NCI-H1694 (cell line): ENCODE measurements at places on chromosomes 2 and 18.

DNA sequence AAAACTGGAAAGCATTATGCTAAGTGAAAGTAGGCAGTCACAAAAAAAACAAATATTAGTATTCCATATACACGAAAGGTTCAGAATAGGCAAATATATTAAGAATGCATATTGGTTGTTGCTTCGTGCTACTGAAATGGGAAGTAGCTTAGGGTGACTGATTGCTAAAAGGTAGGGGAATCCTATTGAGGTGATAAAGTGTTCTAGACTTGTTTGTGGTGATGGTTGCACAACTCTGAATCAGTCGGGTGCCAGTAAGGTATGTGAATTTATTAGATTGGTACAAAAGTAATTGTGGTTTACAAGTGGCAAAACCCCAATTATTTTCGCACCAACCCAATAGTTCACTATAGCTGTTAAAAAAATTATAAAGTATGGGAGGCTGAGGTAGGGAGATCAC, 20.7 kb downstream of the USP34 start:
- no peak for DNase-seq

- no peak for DNase-seq
Observed at GRCh38 chr2:146077156-146077555, 1557.2 kb upstream of the ZEB2 start.

GRCh38 chr18:51398104-51398503, 200.6 kb upstream of the MEX3C start:
- DNase-seq, result no peak

DNA sequence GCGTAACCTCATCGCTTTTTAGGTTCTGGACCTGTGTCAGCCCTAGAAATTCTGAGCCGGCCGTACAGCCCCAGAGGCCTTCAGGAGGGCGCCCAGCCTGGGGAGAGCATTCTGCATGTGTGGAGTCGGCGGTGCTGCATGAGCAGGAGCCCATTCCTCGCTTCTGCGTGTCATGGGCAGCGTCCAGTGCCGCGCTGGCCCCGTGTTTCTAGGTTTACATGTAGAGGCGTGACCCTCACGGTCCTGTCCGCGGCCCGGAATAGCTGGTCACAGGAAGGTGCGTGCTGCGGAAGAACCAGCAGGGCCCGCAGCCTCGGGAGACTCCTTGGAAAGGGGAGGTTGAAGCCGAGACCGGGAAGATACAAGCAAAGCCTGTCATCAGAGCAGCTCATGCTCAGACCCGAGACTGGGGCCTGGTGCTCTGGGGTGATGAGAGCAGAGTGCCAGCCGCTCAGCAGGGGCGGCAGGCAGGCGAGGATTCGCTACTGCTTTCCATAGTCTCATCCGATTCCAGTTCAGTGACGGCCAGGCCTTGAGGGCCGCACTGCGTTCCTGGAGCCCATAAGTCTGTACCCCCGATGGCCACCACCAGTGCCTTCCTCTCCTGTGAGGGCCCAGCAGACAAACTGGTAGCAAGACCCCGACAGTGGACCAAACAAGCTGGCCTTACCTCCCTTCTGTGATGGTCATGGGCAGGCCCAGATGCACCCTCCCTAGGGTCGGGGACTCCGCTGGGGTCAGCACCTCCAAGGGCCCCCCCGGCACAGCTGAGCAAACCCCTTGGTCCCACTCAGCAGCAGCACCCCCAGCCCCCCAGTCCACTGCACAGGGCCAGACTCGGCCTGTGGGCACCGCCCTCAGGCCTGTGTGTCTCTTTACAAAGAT, 15.6 kb upstream of the NFATC1 start:
- DNase-seq, result no peak

DNA sequence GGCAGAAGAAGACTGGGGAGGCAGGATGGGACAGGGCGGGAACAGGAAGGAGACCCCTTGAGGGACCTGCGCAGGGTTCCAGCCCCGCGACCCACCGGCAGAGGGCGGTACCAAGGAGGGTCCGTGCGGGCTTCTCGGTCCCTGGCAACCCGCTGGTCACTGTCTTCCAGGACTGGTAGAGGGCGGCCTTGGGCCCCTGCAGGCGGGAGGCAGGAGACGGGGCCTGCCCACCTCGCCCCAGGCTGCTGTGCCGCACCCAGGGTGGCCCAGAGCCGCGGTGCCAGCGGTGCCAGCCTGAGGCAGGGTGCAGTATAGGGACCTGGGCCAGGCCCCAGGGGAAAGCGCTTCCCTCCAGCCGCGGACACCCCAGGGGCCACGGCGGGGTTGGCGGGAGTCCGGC, 34.5 kb downstream of the NEURL3 start:
- no peak for DNase-seq

DNA sequence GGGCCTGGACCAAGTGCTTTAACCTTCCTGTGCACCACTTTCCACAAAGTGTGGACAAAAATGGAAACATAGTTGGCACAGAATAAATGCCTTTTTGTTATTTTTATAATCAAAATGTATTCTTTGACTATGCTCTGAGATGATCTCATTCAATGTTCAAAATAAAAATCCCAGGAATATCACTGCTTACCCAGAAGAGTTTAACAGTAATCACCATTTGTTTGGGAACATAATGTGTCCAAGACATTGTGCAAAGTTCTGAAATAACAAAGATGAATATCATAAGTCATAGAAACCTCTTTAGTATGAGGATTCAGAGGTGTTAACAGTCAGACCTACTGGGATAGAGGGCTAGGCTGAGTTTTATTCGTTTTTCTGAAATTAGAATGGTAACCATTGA, 668.1 kb downstream of the CNTNAP5 start:
- DNase-seq, result no peak

GRCh38 chr2:218435003-218435982, 16.4 kb downstream of the VIL1 start:
- no peak for DNase-seq

GRCh38 chr18:5584746-5585417, 41.1 kb upstream of the EPB41L3 start:
- DNase-seq, result no peak

DNA sequence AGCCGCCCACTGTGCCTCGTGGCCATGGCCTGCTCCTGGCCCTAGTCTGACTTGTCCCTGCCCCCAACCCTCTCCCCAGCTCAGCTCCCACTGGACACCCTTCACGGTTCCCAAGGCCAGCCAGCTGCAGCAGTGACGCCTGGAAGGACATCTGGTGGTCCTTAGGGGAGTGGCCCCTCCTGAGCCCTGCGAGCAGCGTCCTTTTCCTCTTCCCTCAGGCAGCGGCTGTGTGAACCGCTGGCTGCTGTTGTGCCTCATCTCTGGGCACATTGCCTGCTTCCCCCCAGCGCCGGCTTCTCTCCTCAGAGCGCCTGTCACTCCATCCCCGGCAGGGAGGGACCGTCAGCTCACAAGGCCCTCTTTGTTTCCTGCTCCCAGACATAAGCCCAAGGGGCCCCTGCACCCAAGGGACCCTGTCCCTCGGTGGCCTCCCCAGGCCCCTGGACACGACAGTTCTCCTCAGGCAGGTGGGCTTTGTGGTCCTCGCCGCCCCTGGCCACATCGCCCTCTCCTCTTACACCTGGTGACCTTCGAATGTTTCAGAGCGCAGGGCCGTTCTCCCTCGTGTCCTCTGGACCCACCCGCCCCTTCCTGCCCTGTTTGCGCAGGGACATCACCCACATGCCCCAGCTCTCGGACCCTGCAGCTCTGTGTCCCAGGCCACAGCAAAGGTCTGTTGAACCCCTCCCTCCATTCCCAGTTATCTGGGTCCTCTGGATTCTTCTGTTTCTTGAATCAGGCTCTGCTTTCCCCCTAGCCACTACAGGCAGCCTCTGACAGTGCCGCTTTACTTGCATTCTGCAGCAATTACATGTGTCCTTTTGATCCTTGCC, 35.8 kb downstream of the ANO7 start:
- DNase-seq, result no peak

GRCh38 chr2:97747716-97748115, 34.3 kb downstream of the ZAP70 start:
- DNase-seq, result peak; percentile 19

DNA sequence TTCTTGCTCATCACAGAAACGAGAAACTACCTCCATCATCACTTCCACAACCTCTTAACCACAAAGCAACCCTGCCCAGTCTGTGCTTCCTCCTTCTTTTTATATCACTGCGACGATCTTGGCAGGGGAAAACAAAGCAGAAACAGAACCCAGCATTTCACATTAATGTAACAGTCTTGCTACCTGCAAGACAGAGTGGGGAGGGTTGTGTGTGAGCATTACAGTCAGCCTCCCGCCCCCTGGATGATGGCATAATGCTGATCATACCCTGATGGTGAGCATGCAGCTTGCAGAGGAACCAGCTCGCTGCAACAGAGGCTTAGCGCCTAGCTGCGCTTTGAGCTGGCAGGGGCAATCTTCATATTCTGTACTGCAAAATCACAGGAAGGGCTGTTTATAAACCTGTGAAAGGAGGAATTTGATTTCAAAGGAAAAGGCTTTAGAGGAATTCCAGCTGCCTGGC, 376.1 kb downstream of the IRS1 start:
- no peak for DNase-seq
